ENCODE measurements at places on chromosomes 2 and 18. TPM values are rescaled to one million over a fixed set of nuclear protein-coding genes. Genes with fewer than 3 reads are reported as not detected.

Gene GCC2
- total RNA-seq = 11.0 TPM

Gene PSMG2
- 63.0 TPM for total RNA-seq

Gene PIEZO2
- total RNA-seq = 2.1 TPM

Gene DSG4
- total RNA-seq = not detected

Gene NEURL3
- not detected for total RNA-seq

Gene RIT2
- not detected for total RNA-seq

Gene G6PC2
- total RNA-seq = not detected

Gene IDH1
- total RNA-seq = 223 TPM

Gene C2orf15
- 1.2 TPM for total RNA-seq

Gene LDLRAD4
- total RNA-seq = 0.91 TPM

Gene DIS3L2
- 42.8 TPM for total RNA-seq

Gene PASK
- 5.4 TPM for total RNA-seq

Gene CD28
- 1.3 TPM for total RNA-seq

Gene COL5A2
- 34.3 TPM for total RNA-seq

Gene DHRS9
- 13.2 TPM for total RNA-seq

Gene MAP4K4
- total RNA-seq = 49.4 TPM

Gene CELF4
- total RNA-seq = not detected

Gene UGT1A3
- 7.6 TPM for total RNA-seq

Gene WDR35
- 7.2 TPM for total RNA-seq

Gene CDH20
- 0.23 TPM for total RNA-seq

Gene PLCD4
- 4.2 TPM for total RNA-seq

Gene LIMS4
- 0.21 TPM for total RNA-seq

Gene CENPO
- 7.0 TPM for total RNA-seq

Gene ABCG8
- not detected for total RNA-seq

Gene SFXN5
- total RNA-seq = 11.9 TPM

Gene GPR55
- 0.76 TPM for total RNA-seq

Gene HOXD12
- not detected for total RNA-seq

Gene COL4A4
- 2.3 TPM for total RNA-seq

Gene ADCYAP1
- 0.29 TPM for total RNA-seq

Gene REEP1
- 1.8 TPM for total RNA-seq

Gene ADGRF3
- total RNA-seq = 0.41 TPM

Gene SCRN3
- 15.1 TPM for total RNA-seq
